ENCODE measurements at places on chromosomes 2 and 18.

GRCh38 chr18:70411307-70411706 is 122.5 kb downstream of the SOCS6 start:
- DNase-seq: no peak

- no peak for DNase-seq
Observed at GRCh38 chr2:127096280-127096679, 10.7 kb downstream of the BIN1 start.

GRCh38 chr2:109134741-109135358 is 5.8 kb downstream of the SH3RF3 start:
- no peak for DNase-seq

DNA sequence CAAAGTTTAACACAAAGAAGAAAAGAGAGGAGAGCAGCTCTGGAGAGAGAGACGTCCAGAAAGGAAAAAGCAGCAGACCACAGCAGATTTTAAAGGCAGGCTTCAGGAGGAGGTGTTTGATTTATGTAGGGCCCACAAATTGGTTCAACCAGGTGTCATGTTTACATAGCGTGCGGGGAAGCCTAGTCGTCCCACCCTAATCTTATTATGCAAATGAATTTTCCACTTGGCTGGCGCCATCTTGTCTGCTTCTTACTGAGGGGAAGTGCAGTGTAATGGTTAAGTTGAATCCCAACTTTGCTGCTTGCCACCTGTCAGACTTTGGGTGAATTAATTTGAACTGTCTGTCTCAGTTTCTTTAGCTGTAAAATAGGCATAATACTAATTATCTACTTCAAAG is 282.4 kb upstream of the CYRIA start:
- DNase-seq: no peak

DNA sequence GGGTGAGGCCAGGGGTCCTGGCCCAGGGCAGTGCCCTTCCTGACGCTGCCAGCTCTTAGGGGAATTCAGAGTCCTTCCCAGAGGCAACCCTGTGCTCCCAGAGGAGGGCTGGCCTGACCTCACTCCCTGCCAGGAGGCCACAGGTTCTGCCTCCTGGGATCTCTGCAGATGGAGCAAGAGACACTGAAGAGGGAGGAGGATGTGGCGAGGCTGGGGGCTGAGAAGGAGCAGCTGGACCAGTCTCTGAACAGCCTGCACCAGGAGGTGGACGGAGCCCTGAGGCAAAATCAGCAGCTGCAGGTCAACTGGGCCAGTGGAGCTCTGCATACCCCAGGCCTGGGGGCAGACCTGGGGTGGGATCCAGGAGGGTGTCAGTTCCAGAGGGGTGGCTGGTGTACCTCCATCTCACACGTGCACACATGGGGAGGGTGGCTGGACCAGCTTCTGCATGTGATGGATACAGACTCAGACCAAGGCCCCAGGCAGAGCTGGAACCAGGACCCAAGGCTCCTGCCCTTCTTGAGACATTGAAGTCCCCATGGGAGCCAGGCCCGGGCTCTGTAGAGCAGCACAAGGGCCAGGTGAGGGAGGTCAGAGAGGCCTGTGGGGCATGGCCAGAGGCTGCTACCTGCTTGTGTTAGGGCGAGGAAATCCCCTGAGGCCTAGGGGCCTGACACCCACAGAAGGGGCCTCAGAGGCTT is 9.7 kb upstream of the SNED1 start:
- no peak for DNase-seq

DNA sequence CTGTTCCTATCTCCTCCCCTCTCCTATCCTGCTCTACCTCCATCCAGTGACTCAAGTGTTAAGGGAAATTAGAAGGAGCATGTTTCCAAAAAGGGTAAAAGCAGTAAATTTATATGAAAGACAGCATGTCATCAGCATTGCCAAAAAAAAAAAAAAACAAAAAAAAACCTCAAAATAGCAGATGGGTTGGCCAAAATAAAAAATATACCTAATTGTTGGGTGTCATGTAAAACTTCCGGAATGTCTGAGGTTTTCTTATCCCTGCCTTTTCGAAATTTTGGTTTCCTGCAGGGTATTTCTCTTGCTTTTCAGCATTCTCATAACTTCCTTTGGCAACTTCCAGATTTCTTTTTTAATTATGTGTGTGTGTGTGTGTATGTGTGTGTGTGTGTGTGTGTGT is 241.6 kb upstream of the FN1 start:
- no peak for DNase-seq

DNA sequence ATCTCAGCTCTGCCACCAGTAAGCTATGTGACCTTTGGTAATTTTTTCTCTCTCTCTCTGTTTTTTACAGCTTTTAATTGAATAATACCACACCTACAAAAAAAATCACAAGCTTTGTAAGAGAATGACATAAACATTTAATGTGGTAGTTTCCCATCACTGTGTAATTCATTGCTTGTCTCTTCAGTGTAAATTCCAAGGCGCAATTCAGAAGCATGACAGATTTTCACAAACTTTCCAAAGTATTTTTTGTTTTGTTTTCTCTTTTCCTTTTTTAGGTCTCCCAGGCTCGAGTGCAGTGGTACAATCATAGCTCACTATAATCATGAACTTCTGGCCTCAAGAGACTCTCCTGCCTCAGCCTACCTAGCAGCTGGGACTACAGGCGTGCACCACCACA is 25.0 kb upstream of the PPM1B start:
- no peak for DNase-seq

DNA sequence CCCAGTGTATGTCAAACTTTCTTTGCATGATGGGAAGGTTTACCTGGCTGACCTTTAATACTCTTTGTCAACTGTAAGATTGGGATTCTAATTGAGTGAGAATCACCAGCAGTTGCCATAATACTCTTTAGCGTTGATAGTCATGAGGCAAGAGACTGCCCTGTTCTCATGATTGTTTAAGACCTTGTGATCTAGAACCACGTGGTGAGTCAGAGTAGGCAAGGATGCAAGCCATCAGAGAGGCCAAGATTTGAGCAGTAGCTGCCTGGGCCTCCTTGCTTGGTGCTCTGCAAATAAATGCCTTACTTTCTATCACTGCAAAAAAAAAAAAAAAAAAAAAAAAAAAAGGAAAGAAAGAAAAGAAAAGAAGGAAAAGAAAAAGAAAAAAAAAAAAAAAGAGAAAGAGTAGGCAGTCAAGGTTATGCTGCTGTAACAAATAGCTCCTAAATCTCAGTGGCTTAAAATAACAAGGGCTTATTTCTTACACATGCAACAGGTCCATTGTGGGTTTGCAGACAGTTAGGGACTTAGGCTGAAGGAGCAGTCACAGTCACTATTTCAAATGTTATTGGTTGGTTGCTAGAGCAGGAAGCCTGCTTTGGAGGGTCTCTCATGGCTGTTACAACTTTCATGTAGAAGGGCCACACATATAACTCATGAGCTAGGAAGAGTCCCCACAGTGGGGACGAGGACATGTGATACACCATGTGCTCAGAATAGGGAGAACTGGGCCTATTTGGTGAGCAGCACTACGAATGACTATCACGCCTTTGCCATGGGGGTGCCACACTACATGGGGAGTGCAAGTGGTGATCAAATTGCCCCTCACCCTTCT is 21.7 kb downstream of the IL1R2 start:
- DNase-seq: no peak

- DNase-seq: no peak
Observed at GRCh38 chr2:72497763-72498162, 328.1 kb downstream of the EXOC6B start.

DNA sequence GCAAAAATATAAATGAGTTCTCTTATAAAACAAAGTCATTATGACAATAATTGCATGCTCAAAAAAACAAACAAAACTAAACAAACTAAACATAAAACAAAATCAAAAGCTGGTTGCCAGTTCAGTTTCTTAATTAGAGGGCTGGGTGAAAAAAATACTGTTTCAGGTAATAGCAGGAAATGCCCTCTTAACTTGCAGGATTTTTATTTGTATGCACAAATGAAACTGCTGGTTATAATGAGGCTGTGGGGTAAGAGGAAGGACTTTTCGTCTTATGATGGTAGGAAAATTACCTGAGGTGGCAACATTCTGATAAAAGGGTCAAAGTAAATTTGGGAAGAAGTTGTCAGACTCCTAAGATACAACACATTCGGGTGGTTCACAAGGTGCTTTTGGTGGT is 21.5 kb upstream of the CDKL4 start:
- DNase-seq: no peak

DNA sequence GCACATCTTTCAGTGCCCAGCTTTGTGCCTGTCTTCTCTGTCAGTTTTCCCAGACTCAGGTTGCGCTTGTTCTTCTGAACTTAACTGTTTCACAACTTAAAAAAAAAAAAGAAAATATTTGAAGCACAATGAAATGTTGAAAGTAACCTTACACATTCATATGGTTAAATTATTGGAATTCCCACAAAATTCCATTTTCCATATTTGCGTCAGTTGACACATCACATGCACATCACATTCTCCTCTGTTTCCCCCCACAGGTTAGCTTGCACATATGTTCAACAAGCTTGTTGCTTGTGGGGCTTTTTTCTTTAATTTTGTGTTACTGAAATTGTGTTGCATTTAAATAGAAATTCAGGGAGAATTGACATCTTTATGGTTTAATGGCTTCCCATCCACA is 8.3 kb downstream of the MYO1B start:
- DNase-seq: no peak

- no peak for DNase-seq
Observed at GRCh38 chr2:49248506-49248905, 94.2 kb upstream of the FSHR start.

DNA sequence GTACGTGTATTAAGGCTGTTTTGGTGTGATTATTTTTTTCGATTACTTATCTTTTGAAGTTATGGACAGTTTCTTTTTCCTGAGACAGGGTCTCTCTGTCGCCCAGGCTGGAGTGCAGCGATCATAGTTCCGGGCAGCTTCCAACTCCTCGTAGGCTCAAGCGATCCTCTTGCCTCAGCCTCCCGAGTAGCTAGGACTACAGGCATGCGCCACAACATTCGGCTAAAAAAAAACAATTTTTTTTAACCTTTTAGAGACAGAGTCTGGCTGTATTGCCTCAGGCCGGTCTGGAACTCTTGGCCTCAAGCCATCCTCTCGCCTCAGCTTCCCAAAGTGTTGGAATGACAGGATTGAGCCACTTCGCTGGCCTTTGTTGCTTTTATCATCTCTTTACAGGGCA is 945 bp downstream of the HAT1 start:
- DNase-seq: no peak

- DNase-seq: no peak
Observed at GRCh38 chr2:12507295-12507694, 209.4 kb upstream of the TRIB2 start.

DNA sequence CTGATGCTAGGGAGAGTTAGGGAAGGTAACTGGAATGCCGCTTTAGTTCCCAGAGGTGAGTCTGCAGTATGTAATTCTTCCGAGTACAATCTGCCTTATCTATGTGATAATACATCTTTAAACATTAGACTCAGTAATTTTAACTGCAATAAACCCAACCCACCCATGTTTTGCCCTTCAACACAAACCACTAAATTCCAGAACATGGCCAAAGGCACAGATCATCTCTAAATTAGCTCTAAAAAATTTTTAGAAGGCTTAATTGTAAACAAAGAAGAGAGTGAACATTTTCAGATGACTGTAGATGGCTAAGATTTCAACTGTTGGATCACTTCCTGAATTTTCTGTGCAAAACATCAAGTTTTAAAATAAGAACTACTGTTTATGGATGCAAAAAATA is 488.7 kb upstream of the ID2 start:
- no peak for DNase-seq

DNA sequence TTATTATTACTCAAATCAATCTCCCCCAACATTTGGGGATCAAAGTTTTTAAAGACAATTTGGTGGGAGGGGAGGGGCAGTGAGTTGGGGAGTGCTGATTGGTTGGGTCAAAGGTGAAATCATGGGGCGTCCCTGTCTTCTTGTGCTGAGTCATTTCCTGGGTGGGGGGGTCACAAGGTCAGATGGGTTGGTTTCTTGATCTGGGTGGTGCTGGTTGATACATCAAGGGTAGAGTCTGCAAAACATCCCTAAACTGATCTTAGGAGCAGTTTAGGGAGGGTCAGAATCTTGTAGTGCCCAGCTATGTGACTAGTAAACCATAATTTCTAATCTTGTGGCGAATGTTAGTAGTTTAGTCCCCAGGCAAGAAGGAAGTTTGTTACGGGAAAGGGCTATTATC is 67.4 kb downstream of the MOGAT1 start:
- DNase-seq: no peak
